ENCODE measurements at places on chromosomes 7 and 10.

- peak; percentile 37 for DNase-seq
Measured at GRCh38 chr7:102044984-102045673, 227.7 kb downstream of the CUX1 start.

- DNase-seq, result no peak
Measured at GRCh38 chr7:37429435-37429791, 19.3 kb downstream of the ELMO1 start.

DNA sequence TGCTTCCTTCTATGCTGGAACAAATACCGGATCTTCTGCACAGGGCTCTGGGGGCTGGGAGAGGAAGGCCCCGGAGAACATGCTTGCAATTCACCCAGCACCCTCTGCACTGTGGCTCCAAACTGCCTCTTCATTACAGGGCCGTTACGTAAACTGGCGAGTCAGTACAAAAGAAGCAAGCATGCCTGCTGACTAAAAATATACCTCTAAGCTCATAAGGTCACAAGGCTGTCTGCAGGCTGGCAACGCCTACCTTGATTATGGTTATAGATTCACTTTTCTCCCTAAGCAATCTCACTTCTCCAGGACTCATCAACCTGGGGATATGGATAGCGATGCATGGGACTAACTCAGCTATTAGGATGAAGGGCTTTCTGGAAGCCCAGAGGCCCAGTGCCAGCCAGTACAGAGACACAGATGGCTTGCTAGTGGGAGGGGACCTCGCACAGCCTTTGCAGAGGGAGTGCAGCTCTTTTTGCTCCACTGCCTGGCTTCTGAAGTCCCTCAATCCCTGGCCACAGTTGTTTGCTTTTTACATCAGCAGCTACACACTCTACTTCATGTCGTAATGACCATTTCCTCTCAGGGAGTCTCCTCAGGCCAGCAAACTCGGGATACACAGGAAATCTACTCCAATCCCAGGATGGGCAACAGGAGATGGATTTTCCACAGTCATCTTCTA is 96.1 kb downstream of the SH3PXD2A start:
- DNase-seq, result peak; percentile 68

- DNase-seq, result no peak
Measured at GRCh38 chr7:37984750-37985390, 64.4 kb downstream of the EPDR1 start.

DNA sequence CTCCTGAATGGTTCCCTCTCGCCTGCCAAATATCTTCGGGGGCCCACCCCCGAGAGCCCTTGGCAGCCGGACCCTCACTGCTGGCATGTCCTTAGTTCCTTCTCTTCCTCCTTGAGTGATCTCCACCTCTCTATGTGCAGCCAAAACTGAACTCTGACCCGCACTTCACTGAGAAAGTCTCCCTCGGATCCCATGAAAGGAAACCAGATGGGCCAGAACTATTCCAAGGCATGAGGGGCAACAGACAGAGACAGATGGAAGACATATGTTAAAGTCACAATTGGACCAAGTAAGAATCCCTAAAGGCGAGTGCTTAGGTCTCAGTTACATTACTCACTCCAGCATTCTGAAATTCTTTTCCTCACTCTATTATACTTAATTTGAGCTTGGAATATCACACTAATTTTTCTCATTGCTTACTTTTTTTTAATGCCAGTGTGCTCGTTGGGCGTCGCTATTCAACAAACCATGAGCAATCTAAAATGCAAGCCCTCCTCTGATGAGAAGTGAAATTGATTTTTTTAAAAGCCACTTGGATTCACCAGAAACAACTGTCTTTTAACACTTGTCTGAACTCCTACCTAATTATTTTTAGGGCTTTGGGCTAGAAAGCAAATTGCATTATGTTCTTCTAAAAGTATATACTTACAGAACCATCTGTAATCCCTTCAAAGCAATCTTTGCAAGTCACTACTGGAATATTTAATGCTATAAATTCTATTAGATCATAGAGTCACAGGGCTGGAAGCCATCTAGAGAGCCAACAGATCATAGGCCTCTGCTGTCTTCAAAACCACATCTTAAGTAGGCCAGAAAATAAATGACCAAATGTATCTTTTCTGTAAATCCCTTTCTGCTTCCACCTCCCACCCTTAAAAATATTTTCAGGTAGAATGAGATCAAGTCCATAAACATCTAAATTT is 43.3 kb upstream of the EZH2 start:
- DNase-seq, result no peak

Measured in suppressor macrophage treated with lipopolysaccharide for 4 hours (primary cell).